ENCODE measurements at places on chromosomes 4 and X.

DNA sequence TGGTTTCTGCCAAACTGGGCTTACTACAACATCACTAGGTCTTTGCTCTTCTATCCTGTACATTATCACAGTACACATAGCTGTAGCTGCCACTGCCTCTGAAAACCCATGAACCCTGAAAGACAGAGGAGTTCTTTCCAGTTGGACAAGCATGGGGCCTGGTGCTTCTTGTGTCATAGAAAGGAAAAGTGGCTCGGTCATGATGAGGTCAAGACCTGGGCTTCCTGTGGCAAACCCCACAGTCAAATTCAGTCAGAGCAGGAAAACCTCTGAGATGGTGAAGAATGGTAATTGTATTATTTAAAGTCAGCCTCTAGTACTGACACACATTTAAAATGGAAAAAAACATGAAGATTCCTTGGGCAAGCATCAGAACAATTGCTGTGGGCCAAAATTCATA, 133.3 kb upstream of the PRPS2 start:
- DNase-seq: no peak

DNA sequence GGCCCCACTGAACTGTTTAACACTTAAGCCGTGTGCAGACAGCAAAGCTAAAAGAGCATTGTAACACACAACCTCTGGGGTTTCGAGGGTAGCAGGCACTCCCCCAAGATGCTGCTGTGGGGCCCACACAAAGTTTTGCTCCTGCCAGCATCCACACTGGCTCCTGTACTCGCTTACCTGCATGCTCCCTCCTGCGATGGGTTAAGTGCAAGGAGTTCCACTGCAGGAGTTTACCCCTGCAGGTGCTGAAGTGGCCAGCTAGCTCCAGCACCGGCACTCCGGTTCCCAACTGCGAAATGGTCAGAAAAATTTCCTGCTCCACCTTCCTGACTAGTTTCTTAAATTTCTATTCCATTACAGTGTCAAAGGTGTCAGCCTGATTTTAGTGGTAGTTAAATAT, 443.5 kb downstream of the PCDH10 start:
- DNase-seq: no peak

DNA sequence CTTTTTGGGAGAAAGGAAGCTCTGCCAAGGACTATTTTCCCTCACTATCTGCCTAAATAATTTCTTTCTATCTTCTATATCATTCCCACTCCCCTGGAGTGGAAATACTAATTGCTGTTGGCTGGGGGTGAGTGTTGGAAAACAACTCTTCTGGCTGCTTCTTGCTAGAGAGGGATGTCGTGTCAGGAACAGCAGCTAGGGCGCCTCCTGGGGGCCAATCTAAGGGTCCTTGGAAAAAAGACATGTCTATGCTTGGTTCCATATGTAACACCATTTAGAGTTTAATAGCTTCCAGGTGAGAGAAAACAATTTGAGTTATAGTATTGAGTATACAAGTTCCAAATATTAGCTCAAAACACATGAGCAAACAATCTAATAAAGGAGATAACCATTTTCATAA, 111.3 kb downstream of the MAGEE1 start:
- DNase-seq: no peak

GRCh38 chr4:14928035-14928434, 74.2 kb upstream of the CPEB2 start:
- no peak for DNase-seq

DNA sequence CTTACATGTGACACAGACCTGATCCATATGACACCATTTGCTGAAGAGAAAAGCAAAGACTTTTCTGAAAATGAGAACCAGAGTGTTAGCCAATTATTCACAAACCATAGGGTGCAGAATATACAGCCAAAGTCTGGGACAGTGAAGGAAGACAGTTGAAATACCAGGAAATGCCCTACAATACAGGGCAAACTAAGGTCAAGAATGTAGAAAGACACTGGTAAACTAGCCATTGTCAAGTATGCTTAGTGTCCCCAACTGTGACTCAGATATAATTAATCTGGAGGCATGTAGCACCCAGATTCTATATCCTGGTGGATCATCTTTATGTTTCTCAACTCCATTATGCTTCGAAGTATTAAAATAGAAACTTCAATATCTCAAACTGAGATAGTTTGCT, 200.9 kb upstream of the FSTL5 start:
- no peak for DNase-seq

DNA sequence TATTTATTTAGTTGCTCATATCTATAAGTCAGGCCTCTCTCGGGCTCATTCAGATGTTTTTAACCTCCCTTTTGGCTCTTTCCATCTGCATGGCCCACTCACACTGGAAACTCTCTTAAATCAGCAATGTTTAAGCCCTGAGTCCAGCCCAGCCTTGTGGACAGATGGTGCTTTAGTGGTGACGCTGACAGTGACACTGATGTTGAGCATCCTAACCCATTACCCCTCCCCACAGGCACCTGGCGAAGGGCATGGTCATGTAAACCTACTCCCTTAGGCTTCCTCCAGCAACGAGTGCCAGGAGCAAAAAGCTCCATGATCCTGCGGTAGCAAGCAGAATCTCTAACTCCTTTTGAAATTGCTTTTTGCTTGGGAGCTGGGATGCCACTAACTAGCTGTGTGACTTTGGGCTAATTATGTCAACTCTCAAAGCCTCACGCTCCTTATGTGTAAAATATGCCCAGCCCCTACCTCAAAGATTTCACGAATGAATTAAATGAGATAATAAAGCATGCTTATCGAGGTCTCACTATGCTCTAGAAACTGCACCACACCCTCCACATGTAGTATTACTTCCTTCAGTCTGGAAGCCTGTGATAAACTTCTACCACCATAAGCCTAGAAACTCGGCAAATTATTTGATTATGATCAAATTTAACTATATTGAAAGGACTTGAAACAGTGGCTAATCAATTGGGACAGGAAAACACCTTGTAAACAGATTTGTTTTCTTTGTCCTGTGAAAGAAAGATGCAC, 569.4 kb downstream of the BCOR start:
- DNase-seq: no peak

GRCh38 chr4:21411086-21411485, 537.5 kb downstream of the KCNIP4 start:
- no peak for DNase-seq

GRCh38 chr4:25966171-25966570, 52.2 kb downstream of the SMIM20 start:
- DNase-seq: no peak

DNA sequence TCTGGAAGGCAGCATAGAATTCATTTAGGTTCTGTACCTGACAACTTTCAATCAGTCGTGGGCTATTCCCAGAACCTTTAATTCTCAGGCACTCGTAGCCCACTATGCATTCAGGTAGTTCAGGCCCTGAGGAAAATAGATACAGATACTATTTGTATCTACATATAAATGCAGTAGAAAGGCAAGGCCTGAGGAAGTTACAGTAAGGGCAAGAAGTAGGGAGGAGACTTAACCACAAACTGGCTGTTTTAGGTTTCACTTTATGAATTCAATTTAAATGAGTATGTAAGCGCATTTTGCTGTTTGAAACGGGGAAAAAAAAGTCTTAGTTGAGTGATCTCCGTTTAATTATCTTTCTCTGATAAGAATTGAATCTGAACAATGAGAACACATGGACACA, 529.4 kb upstream of the ATOH1 start:
- DNase-seq: no peak

DNA sequence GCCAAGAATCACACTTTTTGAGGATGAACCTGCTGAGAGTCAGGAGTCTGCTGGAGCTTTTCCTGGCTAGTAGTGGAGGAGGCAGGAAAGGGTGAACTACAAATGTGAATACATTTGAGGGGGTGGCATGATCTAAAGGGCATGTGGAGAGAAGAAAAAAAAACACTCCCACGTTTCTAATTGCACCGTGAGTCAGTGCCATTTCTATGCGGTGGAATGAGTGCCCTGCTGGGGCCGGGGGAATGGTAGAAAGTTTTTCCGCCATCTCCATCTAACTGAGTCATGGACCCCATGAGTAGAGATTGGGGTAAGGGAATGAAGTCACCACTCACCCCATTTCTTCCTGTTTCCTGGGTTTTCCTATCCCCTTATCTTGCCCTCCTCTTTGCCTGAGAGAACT, 19.8 kb downstream of the BEX3 start:
- no peak for DNase-seq

GRCh38 chr4:16155528-16156169, 70.6 kb downstream of the TAPT1 start:
- no peak for DNase-seq

DNA sequence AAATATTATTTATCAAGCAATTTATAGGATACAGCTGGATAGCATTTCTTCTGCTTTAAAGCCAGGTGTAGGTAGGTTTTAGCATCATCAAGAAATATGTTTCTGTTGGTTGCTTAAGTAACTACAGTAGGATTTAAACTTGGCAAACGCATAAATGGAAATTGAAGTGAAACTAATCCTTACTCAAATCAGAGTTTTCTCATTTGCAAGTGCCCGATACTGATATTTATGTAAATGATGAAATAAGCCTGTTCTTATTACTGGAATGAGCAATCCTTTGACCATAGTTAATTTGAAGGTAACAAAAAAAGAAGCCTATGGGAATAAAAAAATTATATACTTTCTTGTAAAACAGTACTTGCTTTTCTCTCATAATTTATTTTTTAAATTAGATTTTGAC, 23.2 kb upstream of the PIGA start:
- DNase-seq: no peak

- DNase-seq: no peak
Observed at GRCh38 chrX:46326161-46326560, 219.1 kb downstream of the ZNF674 start.

DNA sequence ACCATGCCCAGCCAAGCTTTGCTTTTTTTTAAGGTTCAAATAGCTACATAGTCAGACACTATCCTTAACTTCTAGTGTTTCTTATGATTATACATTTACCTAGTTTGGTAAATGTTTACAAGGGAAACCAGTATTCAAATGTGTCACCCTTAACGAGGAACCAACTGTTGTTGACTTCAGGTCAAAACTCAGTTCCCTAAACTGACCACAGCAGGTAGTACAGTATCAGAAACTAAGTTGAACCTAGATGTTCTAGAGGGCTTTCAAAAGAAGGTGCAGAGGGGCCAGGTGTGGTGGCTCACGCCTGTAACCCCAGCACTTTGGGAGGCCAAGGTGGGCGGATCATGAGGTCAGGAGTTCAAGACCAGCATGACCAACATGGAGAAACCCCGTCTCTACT, 11.3 kb downstream of the GPC4 start:
- no peak for DNase-seq

Measured in activated CD4-positive, alpha-beta T cell treated with anti-CD3 and anti-CD28 coated beads, Interleukin-2, amount 50 U/mL, for 24 hours (primary cell).